ENCODE measurements at places on chromosomes 6 and 20. TPM values are rescaled to one million over a fixed set of nuclear protein-coding genes. Genes with fewer than 3 reads are reported as not detected.
A peak's percentile ranks its signal among the peaks of the same experiment; 100 is the strongest.

DNA sequence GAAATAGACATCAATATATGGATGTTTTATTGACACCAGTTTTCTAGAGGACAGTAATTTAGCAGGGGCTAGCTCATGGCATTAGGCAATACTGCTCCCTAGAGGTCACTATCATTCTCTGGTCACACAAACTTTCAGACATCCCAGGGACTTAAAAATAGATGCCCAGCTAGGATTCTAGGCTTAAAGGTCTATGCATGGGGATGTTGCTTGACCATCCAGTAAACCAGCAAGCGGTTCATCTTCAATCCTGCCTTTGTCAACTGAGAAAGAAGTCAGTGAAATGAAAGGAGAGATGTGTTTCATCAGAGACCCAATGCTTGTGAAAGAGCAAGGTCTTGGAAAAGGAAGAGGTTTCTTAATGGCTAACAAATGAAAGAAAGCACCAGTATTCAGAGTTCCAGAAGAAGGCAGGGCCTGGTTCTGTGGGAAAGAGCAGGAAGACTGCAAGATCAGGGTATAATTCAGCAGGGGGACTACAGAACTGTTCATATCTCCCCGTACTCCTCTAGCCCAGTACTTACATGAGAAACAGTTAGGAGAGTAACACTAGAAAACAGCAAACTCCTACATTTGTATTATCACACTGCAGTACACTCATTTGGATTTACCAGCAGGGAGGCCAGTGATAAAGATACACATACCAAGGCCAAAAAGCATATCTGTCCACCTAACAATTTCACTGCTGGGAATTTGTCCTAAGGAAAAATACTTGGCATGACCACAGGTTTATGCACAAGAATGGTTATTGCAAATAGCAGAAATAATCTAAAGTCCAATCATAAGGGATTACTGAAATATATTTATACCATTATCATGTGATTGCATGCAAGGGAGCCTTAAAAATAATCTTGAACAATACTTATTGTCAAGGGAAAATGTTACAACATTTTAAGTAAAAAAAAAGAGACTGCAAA, 151.4 kb upstream of the LAMA2 start:
- H3K27ac ChIP-seq = no peak overlapping the region
- H3K36me3 ChIP-seq = no peaks in the 10 kb centered on the region
- H3K4me3 ChIP-seq = no peak overlapping the region
- no peak for DNase-seq
- H3K27me3 ChIP-seq = no peaks in the 10 kb centered on the region

DNA sequence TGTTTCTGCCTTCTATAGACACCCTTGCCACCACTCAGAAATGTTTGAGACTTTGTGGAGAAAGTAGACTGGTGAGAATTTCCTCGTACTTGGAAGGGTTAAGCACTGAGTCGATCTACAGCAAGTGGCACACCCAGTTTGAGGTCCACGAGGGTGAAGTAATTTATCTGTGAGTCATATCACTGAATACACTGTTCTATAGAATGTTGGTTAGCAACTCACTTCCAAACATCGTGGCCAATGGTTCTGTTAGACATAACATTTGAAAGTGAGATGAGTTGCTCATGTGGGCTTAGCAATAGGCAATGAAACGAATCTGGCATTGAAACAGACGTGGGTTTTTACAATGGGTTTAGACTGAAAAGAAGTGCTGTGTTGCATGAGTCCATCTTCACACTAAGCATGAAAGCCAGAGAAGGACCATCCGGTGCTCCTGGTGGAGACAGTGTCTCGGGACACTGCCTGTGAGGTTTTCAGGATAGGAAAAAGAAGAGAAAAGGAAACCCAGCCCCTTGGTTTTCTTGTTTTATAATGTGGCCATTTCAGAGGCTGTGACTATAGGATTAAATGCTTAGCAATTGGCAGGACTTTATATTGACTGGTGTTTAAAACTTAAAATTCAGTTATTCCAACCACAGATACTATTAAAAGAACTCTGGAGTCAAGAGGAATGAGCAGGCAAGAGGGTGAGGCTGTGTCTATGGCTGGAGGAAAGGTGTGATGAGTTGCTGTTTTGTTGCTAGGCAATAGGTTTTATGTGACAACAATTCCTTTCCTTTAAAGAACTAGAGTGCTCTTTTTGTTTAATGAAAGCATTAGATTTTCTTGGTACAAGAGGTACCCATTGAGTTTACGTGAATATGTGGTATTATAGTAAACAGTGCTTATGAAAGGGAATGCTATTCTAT, 31.0 kb upstream of the EZR start:
- peak overlapping the region; percentile 48 for H3K4me3 ChIP-seq
- no peaks in the 10 kb centered on the region for H3K27me3 ChIP-seq
- H3K4me1 ChIP-seq = peaks cover 39% of the 10 kb centered on the region

Gene SLC22A16
- total RNA-seq = 0.36 TPM

Gene VSTM2L
- total RNA-seq = 2.5 TPM

- H3K36me3 ChIP-seq = no peaks in the 10 kb centered on the region
- peaks cover 22% of the 10 kb centered on the region for H3K4me1 ChIP-seq
- H3K4me3 ChIP-seq = no peak overlapping the region
- H3K27ac ChIP-seq = peak overlapping the region; percentile 88
- DNase-seq = peak; percentile 41
Measured at GRCh38 chr6:128655978-128656498, 135.6 kb upstream of the PTPRK start.

DNA sequence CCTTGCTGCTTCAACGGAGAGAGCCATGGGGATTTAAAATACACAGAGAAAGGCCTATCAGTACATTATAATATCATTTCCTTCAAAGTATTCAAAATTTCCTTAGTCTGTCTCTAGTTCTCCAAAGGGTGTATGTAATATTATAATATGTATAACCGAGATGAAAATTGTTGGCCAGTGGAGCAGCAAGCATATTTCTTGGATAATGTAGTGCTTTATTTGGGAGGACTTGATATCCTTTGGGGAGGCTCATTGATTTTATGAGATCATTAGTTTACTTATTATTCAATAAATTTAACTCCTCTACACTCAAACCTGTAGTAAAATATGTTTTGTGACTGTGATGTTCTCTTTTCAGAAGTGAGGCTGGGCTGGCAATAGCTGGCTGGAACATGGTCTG, 802.9 kb upstream of the FLRT3 start:
- no peak overlapping the region for H3K27ac ChIP-seq
- H3K27me3 ChIP-seq = no peaks in the 10 kb centered on the region
- H3K36me3 ChIP-seq = no peaks in the 10 kb centered on the region

DNA sequence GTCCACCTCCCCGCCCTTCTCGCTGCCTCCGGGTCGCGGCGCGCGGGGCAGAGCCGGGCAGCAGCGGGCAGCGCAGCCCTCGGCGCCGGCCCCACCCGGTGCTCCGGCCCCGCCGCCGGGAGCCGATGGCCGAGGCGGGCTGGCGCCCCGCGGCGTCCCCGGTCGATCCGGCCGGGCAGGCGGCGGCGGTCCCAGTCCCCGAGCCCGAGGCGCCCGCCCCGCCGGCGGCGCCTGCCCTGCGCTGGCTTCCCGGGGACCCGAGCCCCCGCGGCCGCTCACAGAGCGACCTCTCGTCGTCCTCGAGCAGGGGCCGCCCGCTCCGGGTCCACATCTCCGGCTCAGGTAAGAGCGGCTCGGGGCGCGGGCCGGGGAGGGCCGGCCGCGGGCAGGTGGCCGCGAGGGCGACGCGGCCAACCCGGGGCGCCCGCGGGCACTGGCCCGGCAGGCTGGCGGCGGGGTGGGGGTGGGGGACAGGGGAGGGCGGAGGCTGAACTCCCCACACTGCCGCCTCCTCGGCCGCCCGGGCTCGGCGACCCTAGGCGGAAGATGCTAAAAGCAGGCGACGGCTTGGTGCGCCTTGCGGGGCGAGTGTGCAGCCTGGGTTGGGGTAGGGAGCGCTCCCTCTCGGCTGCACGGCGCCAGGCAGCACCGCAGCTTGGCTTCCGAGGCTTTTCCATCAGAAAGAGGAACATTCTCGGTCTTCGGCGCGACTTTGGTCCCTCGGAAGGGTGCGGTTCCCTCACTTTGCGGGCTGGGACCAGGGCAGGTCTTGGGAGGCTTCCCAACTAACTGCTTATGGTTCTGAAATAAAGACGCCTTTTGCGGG, 25.6 kb upstream of the FUCA2 start:
- H3K27ac ChIP-seq = no peak overlapping the region
- peaks cover 5% of the 10 kb centered on the region for H3K4me1 ChIP-seq
- H3K36me3 ChIP-seq = no peaks in the 10 kb centered on the region
- DNase-seq = peak; percentile 91

DNA sequence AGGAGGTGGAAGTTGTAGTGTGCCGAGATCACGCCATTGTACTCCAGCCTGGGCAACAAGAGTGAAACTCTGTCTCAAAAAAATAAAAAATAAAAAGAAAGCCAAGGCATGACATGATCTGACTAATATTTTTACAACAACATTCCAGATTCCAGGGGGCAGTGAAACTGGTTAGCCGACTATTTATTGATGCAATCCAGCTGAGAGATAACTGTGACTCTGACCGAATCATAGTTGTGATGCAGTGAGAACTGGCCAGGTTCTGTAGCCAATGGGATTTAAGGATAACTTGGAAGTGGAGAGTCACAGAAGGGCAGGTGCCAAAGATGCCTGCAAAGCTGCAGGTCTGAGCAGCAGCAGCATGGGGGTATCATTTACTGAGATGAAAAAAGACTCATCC, 82.9 kb upstream of the TSHZ2 start:
- DNase-seq = no peak
- H3K4me1 ChIP-seq = no peaks in the 10 kb centered on the region
- H3K36me3 ChIP-seq = no peaks in the 10 kb centered on the region
- H3K4me3 ChIP-seq = no peak overlapping the region

- H3K27me3 ChIP-seq = peaks cover 10% of the 10 kb centered on the region
- H3K4me1 ChIP-seq = peaks cover 33% of the 10 kb centered on the region
- no peak overlapping the region for H3K27ac ChIP-seq
- peak overlapping the region; percentile 87 for H3K4me3 ChIP-seq
- no peaks in the 10 kb centered on the region for H3K36me3 ChIP-seq
Measured at GRCh38 chr6:16239798-16240123, 1.4 kb downstream of the GMPR start.

Gene PDE10A
- 3.3 TPM for total RNA-seq

DNA sequence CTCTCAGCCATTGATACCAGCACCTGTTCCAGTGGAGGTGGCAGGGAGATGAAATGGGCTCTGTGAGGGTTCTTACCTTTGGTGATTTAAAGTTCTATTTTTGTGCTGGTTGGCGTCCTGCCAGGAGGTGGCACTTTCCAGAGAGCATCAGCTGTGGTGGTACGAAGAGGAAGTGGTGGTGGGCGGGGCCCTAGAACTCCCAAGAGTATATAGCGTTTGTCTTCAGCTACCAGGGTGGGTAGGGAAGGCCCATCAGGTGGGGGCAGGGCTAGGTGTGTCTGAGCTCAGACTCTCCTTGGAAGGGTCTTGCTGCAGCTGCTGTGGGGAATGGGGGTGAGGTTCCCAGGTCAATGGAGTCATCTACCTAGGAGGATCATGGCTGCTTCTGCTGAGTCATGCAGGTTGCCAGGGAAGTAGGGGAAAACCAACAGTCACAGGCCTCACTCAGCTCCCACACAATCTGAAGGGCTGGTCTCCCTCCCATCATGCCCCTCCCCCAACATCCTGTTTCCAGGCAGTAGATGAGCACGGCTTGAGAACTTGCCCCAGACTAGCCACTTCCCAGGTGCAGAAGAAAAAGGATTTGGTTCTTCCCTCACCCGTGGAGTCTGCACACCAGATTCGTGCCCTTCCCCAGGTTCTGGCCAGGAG, 46.6 kb downstream of the MOXD1 start:
- peaks cover 11% of the 10 kb centered on the region for H3K36me3 ChIP-seq
- H3K27me3 ChIP-seq = no peaks in the 10 kb centered on the region
- no peak for DNase-seq
- H3K4me3 ChIP-seq = no peak overlapping the region

Gene MRPS18B
- 67.3 TPM for total RNA-seq

GRCh38 chr6:97663252-97663651, 380.2 kb upstream of the MMS22L start:
- H3K4me3 ChIP-seq = no peak overlapping the region
- H3K27me3 ChIP-seq = no peaks in the 10 kb centered on the region
- no peak for DNase-seq
- H3K27ac ChIP-seq = no peak overlapping the region
- no peaks in the 10 kb centered on the region for H3K36me3 ChIP-seq

- H3K4me3 ChIP-seq = peak overlapping the region; percentile 90
- H3K27me3 ChIP-seq = peaks cover 28% of the 10 kb centered on the region
- DNase-seq = no peak
- peaks cover 10% of the 10 kb centered on the region for H3K4me1 ChIP-seq
- H3K27ac ChIP-seq = peak overlapping the region; percentile 91
- H3K36me3 ChIP-seq = no peaks in the 10 kb centered on the region
Measured at GRCh38 chr6:165986914-165987482, 180.7 kb downstream of the TBXT start.

DNA sequence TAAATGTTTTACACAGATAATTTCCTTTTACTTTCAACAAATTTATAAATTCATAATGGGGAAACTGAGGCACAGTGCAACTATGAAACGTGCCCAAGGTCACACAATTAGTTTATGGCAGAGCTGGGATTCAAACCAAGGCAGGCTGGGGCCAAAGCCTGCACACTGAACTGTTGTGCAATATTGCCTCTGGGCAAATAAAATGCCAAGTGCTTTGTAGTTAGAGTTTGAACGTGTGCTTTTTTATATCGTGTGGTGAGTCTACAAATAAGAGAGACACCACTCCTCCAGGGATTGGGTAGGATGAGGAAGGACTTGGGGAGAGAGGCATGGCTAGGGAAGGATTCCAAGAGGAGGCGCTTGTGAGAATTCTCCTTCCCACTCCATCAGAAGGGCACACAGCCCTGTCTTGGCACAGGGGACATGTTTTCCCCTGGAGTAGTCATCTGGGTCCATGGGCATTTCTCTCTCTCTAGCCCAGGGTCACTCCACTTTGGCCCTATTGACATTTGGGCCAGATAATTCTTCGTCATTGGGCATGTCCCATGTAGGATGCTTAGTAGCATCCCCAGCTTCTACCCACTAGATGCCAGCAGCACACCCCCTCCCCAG, 2.8 kb upstream of the CDH22 start:
- H3K27me3 ChIP-seq = peaks cover 93% of the 10 kb centered on the region
- no peak overlapping the region for H3K4me3 ChIP-seq
- DNase-seq = peak; percentile 49
- H3K27ac ChIP-seq = no peak overlapping the region
- no peaks in the 10 kb centered on the region for H3K4me1 ChIP-seq

GRCh38 chr20:4871486-4871885, 129.8 kb downstream of the SLC23A2 start:
- peaks cover 16% of the 10 kb centered on the region for H3K36me3 ChIP-seq
- no peak for DNase-seq
- no peak overlapping the region for H3K4me3 ChIP-seq
- H3K27me3 ChIP-seq = no peaks in the 10 kb centered on the region
- no peaks in the 10 kb centered on the region for H3K4me1 ChIP-seq
- no peak overlapping the region for H3K27ac ChIP-seq

- H3K4me3 ChIP-seq = no peak overlapping the region
- DNase-seq = no peak
- no peak overlapping the region for H3K27ac ChIP-seq
- peaks cover 20% of the 10 kb centered on the region for H3K4me1 ChIP-seq
- no peaks in the 10 kb centered on the region for H3K27me3 ChIP-seq
- no peaks in the 10 kb centered on the region for H3K36me3 ChIP-seq
Measured at GRCh38 chr6:158660333-158660754, 10.5 kb downstream of the SYTL3 start.

GRCh38 chr6:19002976-19003560, 615.9 kb downstream of the RNF144B start:
- H3K36me3 ChIP-seq = no peaks in the 10 kb centered on the region
- H3K27me3 ChIP-seq = no peaks in the 10 kb centered on the region
- H3K27ac ChIP-seq = no peak overlapping the region
- H3K4me3 ChIP-seq = no peak overlapping the region
- H3K4me1 ChIP-seq = no peaks in the 10 kb centered on the region

- H3K36me3 ChIP-seq = no peaks in the 10 kb centered on the region
- no peaks in the 10 kb centered on the region for H3K27me3 ChIP-seq
- H3K4me3 ChIP-seq = no peak overlapping the region
Measured at GRCh38 chr6:53326372-53327016, 22.3 kb downstream of the ELOVL5 start.

Measured in osteoblast (primary cell).